NCI-H1417 treated with DMSO at 0.1 percent for 48 hours (cell line): ENCODE measurements at places on chromosomes 3 and 15.
A peak's percentile ranks its signal among the peaks of the same experiment; 100 is the strongest.

GRCh38 chr15:68672781-68673205 lies 94.0 kb downstream of the CORO2B start:
- no peak for DNase-seq

DNA sequence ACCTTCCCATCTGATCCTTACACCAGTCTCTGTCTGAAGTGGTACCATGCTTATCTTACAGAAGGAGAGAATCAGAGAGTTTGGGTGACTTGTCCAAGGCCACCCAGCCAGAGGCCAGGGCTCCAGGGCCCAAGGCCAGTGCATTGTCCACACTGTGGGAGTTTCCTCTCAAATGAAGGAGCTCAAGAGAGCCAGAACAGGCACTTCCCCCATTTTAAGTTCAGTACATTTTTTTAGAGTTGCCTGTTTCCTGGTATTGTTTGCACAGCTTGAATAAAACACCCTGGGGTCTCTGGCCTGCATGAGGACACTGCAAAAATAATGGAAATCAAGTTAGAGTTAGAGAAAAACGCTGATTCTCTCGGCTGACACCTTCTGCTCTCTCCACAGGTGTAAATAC lies 284.0 kb downstream of the SQOR start:
- DNase-seq: no peak

DNA sequence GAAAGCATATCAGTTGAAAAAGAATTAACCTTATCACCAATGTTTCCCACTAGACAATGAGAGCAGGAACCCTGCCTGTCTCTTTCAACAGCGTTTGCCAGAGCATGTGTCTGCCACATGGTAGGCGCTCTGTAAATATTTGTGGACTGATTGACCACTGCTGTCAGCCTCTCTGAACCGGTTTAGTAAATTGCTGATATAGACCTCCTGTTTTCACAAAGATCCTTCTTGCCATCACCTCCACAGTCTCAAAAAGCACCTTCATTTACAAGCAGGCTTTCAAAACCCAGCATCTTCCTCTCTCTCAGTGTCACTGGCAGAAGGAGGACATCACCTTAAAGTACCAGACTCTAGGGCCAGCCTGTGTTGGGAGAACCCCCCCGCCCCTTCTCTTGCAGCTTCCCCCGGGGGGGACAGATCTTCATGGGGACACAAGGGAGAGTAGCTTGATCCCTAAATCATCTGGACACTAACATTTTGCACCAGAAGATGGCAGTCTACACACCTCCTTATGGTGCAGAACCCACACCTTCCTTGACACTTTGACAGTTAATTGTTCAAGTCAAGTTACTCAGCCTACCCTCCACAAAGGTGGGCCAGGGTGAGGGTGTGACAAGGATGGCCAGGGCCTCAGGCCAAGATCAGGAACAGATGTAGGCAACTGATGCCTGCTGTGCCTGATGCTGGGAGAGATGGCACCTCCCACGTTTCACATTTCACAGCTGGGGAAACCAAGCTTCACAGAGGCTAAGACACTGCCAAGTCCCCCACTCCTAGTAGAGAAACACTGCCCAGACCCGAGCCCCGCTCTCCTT lies 37.8 kb upstream of the USP3 start:
- DNase-seq: peak; percentile 75

DNA sequence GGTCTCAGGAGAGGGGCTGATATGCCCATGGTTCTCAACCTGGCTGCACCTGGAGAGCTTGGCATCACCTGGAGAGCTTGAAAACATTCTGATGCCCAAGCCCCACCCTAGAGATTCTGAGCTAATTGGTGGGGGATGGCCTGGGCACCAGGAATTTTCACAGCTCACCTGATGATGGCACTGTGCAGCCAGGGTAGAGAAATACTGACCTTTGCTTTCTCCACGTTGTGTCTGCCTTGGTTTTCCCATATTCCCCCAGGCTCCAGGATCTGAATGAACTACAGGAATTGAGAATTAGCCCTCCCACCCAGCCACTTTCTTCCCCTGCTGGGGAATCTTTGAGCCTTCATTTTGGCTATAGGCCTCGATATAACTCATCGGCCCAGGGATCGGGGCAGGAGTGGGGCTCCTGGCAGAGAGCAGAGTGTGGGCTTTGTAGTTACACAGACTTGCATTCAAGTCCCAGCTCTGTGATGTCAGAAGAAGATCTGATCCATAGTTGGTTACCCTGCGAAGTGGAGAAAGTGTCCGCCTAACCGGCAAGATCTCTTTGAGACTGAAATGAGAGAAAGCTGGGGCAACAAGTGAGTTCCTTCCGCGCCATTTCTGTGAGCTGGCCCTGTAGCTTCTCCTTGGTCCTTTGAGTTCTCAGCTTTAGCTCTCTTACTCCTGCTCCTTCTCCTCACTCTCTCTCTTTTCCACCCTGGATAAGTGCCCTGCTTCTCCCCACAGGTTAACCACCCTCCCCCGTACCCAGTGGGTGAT lies 33.1 kb upstream of the UBE2Q2 start:
- DNase-seq: no peak

DNA sequence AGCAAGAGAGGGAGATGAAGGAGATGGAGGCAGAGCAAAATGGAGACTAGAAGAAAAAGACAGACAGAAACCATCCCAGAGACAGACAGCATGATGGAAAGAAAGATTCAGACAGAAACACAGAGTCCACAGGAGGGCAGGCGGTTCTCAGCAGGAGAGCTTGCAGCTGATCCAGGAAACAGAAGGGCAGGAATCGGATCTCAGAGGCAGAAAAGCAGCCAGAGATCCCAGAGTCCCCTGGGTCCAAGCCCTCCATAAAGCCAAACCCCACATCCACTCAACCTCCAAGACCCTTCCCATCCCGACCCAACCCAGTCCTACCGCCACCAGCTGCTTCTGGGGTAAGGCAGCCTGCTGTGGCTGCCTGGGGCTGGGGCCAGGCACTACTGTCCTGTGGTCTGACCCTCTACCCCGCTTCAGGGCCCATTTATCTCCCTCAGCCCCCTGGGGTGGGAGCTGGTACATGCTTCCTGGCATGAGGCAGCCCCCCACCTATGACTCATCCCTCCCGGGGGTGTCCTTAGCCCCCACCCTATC lies at the start of gene UCN2:
Gene UCN2, minus strand, starts transcription at position 400 of the 537 bp plus-strand sequence. CDS start 657 bp downstream, outside the sequence.
- DNase-seq: no peak

DNA sequence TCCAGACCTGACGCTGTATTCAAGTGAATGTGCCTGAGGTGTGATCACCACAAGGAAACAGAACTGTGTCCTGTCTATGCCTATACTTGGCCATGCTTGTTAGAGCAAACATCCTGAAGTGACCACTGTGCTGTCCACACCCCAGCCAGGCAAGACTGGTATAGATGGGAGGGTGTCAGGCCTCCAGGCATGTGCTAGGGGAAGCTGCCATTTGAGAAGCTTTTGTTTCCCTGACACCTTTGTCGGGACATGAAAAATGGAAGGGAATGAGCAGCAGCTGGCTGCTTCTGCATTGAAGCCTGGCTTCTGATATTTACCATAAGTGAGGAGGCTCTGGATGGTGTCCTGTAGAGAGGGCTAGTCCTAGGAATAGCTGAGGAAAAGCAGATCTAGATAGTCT lies 106.2 kb downstream of the CPNE4 start:
- no peak for DNase-seq

- DNase-seq: no peak
Observed at GRCh38 chr3:106338582-106339214, 469.9 kb upstream of the CBLB start.

DNA sequence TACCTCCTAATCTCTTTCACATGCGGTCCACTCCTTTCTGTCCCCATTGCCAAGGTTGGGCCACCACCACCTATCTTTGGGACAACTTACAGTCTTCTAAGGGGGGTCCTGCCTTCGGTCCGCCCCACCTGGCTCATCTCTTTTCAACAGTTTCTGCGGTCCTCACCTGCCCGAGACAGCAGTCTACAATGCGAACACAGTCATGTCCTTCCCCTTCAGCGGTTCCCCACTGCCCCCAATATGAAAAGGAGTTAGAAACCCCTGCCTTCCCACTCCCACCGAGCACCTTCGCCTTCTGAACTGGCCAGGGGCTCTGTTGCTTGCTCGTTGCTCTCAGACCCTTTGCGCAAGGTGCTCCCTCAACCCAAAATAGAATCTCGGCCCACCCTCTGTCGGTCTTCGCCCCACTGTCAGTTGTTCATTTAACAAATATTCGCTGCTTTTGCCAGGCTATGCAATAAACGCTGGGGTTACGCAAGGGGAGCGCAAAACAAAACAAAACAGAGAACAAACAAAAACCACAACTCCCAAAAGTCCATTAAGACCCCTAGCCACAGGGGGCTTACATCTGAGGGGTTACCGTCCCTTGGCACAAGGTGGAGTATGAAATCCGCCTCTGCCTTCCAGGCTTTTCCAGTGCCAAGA lies 611 bp upstream of the FANCI start:
- no peak for DNase-seq

DNA sequence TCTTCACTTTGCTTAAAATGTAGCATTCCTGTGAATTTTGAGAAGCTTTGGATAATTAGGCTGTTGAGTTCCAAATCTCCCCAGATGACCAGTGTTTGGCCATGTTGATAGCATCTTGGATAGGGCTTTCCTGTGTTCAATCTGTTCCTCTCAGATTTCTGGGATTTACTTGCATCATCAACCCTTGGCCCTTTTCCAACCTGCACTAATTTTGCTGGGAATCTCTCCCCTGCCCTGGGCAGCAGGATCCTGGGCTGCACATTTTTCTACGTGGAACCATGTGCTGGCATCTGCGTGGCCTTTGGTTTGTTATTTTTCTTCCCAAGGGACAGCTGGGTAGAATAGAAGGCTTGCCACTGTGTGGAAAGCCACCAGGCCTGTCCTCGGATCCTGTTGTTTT lies 75.4 kb upstream of the PLXNA1 start:
- DNase-seq: no peak

DNA sequence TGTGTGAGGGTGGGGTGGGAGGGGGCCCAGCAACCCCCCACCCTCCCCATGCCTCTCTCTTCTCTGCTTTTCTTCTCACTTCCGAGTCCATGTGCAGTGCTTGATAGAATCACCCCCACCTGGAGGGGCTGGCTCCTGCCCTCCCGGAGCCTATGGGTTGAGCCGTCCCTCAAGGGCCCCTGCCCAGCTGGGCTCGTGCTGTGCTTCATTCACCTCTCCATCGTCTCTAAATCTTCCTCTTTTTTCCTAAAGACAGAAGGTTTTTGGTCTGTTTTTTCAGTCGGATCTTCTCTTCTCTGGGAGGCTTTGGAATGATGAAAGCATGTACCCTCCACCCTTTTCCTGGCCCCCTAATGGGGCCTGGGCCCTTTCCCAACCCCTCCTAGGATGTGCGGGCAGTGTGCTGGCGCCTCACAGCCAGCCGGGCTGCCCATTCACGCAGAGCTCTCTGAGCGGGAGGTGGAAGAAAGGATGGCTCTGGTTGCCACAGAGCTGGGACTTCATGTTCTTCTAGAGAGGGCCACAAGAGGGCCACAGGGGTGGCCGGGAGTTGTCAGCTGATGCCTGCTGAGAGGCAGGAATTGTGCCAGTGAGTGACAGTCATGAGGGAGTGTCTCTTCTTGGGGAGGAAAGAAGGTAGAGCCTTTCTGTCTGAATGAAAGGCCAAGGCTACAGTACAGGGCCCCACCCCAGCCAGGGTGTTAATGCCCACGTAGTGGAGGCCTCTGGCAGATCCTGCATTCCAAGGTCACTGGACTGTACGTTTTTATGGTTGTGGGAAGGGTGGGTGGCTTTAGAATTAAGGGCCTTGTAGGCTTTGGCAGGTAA lies 8.1 kb downstream of the FAM131A start:
- DNase-seq: no peak

DNA sequence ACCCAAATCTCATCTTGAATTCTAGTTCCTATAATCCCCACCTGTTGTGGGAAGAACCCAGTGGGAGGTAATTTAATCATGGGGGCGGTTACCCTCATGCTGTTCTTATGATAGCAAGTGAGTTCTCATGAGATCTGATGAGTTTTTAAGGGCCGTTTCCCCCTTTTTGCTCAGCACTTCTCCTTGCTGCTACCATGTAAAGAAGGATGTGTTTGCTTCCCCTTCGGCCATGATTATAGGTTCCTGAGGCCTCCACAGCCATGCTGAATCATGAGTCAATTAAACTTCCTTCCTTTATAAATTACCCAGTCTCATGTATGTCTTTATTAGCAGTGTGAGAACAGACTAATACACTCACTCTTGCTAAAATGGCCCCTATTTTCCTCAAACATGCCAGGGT lies 374.7 kb downstream of the TUSC7 start:
- DNase-seq: no peak

DNA sequence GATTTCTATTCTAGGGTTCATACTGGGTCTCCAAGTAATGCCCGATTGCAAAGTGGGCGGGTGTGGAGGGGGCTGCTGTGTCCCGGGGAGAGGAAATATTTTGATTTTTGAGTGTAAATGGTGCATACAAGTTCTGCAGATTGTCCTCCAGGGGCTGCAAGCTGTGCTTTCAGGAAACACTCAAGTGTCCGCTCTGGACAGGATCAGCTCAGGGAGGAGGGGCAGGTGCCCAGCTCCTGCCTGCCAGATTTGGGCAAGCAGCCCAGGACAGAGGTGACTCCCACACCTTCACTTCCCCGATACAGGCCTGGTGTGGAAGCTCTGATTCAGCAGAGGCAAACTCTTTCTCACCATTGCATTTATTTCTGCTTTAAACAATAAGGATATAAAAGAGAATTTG lies 142.7 kb downstream of the ALDH1A2 start:
- no peak for DNase-seq

DNA sequence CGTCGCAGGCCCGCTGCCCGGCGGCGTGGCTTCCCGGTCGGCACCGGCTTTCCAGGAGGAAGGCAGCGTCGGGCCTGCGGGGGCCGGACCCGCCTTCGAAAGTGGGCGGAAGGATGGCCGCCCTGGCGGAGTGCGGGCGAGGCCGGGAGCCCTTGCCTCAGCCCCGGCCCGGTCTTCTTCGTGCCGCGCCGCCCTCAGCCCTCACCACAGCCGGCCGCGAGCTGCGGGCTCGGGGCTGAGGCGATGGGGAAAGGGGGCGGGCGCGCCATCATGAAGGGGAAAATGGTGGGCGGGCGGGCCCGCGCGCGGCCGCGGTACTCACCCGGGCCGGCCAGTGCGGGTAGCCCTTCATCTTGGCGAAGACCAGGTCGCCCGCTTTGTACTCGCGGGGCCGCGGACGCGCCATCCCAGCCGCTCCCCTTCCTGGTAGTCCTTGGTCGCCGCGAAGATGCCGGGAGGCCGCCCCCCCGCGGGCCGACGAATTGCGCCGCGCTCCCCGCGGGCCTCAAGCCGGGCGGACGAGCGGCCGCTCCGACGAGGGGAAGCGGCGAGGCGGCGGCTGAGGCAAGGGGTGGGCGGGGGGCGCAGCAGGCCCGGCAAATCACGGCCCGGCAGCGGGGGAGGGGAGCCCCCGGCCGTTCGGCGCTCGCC lies 489 bp downstream of the HDGFL3 start:
- no peak for DNase-seq

- peak; percentile 21 for DNase-seq
Observed at GRCh38 chr3:117356091-117356705, 646.6 kb downstream of the TUSC7 start.

- DNase-seq: no peak
Observed at GRCh38 chr3:104198131-104198530, 1168.6 kb upstream of the ALCAM start.

DNA sequence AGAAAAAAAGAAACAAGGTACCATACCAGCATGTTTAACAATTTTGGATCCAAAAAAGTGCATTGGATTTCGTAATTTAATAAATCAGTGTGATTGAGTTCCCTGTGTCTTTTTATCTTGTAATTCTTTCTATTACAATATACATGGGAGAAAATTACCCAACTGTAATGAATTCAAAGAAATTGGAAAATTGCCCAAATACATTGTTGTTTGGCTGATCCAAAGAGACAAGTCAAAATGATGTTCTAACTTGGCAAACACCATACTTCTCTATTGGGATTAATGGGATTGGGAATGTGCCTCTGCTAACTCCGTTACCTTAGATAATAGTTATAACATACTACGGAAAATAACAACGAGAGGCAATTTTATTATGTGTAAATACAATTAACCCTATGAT lies 1097.1 kb downstream of the ROBO1 start:
- no peak for DNase-seq
